ENCODE measurements at places on chromosomes 1 and 21. TPM values are rescaled to one million over a fixed set of nuclear protein-coding genes. Genes with fewer than 3 reads are reported as not detected.

DSCAM gene
- total RNA-seq, result not detected

CNR2 gene
- total RNA-seq, result 0.85 TPM

NCMAP gene
- not detected for total RNA-seq

ANGPTL1 gene
- total RNA-seq, result not detected

DNA sequence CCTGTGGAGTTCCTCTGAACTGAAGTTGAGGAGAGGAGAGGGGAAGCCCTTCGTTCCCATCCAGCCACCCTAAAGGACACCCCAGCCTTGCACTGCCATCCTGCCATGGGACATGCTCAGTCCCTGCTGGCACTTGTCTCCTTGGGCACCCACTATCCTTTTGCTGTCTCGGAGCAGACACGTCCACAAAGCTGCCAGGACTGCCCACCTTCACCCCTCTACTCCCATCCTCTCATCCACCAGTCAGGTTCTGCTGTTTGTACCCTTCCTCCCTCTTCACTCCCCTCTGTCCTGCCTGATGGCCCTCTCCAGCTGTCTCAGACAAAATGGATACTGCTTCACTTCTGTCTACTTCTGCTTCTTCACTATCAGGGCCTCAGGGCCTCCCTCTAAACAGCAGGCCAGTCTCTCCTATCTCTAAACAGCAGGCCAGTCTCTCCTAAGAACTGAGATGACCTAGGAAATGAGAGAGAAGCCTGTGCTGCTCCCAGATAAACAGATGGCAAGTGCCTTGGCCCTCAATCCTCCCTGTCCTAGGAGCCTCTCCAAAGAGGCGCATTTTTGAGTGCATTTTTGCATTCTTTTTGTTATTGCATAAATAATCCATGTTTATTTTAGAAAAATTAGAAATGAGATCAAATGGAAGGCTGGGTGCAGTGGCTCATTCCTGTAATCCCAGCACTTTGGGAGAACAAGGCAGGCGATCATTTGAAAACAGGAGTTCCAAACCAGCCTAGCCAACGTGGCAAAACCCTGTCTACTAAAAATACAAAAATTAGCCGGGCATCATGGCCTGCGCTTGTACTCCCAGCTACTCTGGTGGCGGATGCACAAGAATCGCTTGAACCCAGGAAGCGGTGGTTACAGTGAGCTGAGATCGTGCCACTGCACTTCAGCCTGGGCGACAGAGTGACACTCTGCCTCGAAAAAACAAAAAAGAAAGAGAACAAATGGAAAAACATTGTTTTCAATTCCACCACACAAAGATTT is 4.4 kb upstream of the PYCR2 start:
- DNase-seq, result no peak

GRCh38 chr1:230057681-230058565 is 9.1 kb upstream of the GALNT2 start:
- DNase-seq, result no peak

- no peak for DNase-seq
These were observed 115.8 kb upstream of the PBX1 start for GRCh38 chr1:164443166-164443565.

GRCh38 chr1:190022709-190023108 is 455.0 kb downstream of the BRINP3 start:
- DNase-seq, result no peak

GRCh38 chr1:173049322-173049633 is 1.5 kb downstream of the TNFSF18 start:
- no peak for DNase-seq

DNA sequence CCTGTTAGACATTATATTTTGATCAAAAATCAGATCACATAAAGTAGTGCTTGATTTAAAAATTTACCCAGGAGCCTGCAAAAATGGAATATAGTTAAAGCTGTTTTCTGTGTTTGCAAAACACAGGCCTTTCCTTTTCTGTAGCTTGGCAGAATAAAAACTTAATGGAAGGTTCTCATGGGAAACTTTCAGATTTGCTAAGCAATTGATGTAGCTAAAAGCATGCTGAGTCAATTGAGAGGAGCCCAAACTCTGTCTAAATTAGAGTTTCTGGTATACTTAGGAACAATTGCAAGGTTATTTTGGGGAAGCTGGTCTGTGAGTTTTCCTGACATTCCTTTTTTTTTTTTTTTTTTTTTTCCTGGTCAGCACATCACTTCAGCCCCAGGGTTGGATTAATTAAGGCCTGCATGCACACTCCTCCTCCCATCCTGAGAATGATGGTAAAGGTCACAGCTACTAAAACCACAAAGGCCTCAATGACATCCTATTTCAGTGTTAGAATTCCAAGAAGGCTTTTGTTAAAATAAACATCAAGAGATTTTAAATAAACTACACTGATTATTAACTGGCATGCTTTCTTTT is 608.7 kb downstream of the PLPP3 start:
- DNase-seq, result no peak

DNA sequence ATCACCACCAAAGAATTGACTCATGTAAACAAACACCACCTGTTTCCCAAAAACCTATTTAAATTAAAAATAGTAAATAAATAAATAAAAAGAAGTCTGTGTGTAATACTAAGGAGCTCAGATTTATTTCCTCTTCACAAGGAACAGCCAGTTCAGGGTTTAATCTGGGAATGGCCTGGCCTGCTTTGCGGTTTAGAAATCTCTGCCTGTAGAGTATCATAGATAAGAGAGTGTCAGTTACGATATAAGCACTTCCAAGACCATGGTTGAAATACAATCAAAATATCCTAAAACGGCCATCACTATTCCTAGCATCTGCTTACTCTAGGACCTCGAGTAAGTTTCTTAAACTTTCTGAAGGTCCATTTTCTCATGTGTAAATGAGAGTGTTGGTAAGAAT is 274.4 kb downstream of the PLPP3 start:
- no peak for DNase-seq

DNA sequence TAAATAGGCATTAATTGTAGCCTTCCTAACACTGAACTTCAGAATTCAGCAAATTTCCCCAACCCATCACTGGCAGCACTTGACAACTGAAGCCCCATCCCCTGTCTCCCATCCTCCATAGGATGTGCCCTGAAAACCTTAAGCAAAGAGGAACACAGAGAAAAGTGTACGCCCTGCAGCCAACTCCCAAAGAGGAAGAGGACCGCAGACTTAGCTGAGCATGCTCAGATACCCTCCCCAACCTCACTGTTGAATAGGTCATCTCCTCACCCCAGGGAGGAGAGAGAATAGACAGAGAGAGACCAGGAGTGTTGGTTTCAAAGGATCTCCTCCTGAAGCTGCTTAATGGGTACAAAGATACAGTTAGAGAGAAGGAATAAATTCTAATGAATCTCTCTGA is 50.5 kb downstream of the CD2 start:
- no peak for DNase-seq
